ENCODE measurements at places on chromosomes 6 and 20. TPM values are rescaled to one million over a fixed set of nuclear protein-coding genes. Genes with fewer than 3 reads are reported as not detected.

Gene IL17A
- not detected for total RNA-seq

Gene MBOAT1
- total RNA-seq: 4.8 TPM

Gene SLC35D3
- not detected for total RNA-seq

Gene OR2H1
- not detected for total RNA-seq

Gene SUMO4
- 1.7 TPM for total RNA-seq

Gene SPATA25
- total RNA-seq: 3.5 TPM

Gene NRSN1
- not detected for total RNA-seq

Gene SDHAF4
- 8.6 TPM for total RNA-seq

Gene EMILIN3
- under 0.01 TPM for total RNA-seq

Gene BMP2
- 20.7 TPM for total RNA-seq

Gene SPEF1
- 0.15 TPM for total RNA-seq

Gene SLC17A9
- total RNA-seq: 4.8 TPM

Gene C2
- total RNA-seq: 2.8 TPM

Gene SLC22A23
- total RNA-seq: 4.7 TPM

Gene PRRT1
- 0.44 TPM for total RNA-seq

Gene PRKN
- total RNA-seq: 7.4 TPM

Gene ADGRF5
- under 0.01 TPM for total RNA-seq

Gene LINC00237
- total RNA-seq: not detected

Gene NINL
- 16.3 TPM for total RNA-seq

Gene TSPO2
- total RNA-seq: not detected

Gene CALHM4
- not detected for total RNA-seq

Gene CRIP3
- not detected for total RNA-seq

Gene PBOV1
- not detected for total RNA-seq

Gene SCUBE3
- 0.44 TPM for total RNA-seq

Gene PTCRA
- not detected for total RNA-seq

Gene CLIC5
- total RNA-seq: not detected

Gene DEFB132
- not detected for total RNA-seq

Gene ERVFRD-1
- not detected for total RNA-seq

Gene DHX35
- total RNA-seq: 12.1 TPM

Gene RFX6
- not detected for total RNA-seq

Gene HSPA12B
- 5.1 TPM for total RNA-seq

Gene SLC22A7
- not detected for total RNA-seq

Gene TRIM15
- not detected for total RNA-seq

Gene SPATS1
- not detected for total RNA-seq

Gene LTA
- not detected for total RNA-seq

Gene JPH2
- total RNA-seq: 0.50 TPM

Gene EFCAB8
- total RNA-seq: not detected

Gene CGA
- not detected for total RNA-seq

Gene FOXF2
- 55.7 TPM for total RNA-seq

Gene OR2H2
- not detected for total RNA-seq

Gene NKAIN2
- not detected for total RNA-seq

Gene NEDD9
- total RNA-seq: 0.66 TPM

Gene DAAM2
- total RNA-seq: 7.4 TPM

Gene SLCO4A1
- 1.3 TPM for total RNA-seq

Gene BPIFB1
- not detected for total RNA-seq

Gene CRYBG1
- total RNA-seq: 15.6 TPM

Gene CTSZ
- total RNA-seq: 136 TPM

Gene ARMC2
- 3.1 TPM for total RNA-seq

Gene KPNA5
- total RNA-seq: 9.5 TPM

Gene ARMC12
- 1.2 TPM for total RNA-seq

Gene PDE10A
- total RNA-seq: 2.5 TPM

Gene MROH8
- 3.6 TPM for total RNA-seq

Gene KHDC1
- 8.1 TPM for total RNA-seq

Gene HLA-DQA2
- total RNA-seq: not detected

Data from smooth muscle cell of trachea (primary cell).